Astrocyte (in vitro differentiated cells and primary cell): ENCODE measurements at places on chromosomes 16 and 17. TPM values are rescaled to one million over a fixed set of nuclear protein-coding genes. Genes with fewer than 3 reads are reported as not detected.
A peak's percentile ranks its signal among the peaks of the same experiment; 100 is the strongest.

Gene INTS2
- total RNA-seq = 9.3 and 9.9 TPM in 2 replicates

Gene ASPA
- not detected in 2 replicates for total RNA-seq

- no peak for DNase-seq
Measured at GRCh38 chr16:15919331-15919730, 30.1 kb upstream of the ABCC1 start.

Gene SLC35G6
- total RNA-seq = not detected in 2 replicates

Gene CA4
- not detected in 2 replicates for total RNA-seq

Gene C16orf90
- not detected in 2 replicates for total RNA-seq

Gene CCDC57
- total RNA-seq = 19.9 and 20.4 TPM in 2 replicates

GRCh38 chr17:57485566-57485865 lies 229.2 kb downstream of the MSI2 start:
- DNase-seq = peak; percentile 61

GRCh38 chr17:4785311-4786105 lies 656 bp downstream of the VMO1 start:
- DNase-seq = no peak

GRCh38 chr16:83847371-83848225 lies 39.8 kb downstream of the HSBP1 start:
- DNase-seq = no peak

DNA sequence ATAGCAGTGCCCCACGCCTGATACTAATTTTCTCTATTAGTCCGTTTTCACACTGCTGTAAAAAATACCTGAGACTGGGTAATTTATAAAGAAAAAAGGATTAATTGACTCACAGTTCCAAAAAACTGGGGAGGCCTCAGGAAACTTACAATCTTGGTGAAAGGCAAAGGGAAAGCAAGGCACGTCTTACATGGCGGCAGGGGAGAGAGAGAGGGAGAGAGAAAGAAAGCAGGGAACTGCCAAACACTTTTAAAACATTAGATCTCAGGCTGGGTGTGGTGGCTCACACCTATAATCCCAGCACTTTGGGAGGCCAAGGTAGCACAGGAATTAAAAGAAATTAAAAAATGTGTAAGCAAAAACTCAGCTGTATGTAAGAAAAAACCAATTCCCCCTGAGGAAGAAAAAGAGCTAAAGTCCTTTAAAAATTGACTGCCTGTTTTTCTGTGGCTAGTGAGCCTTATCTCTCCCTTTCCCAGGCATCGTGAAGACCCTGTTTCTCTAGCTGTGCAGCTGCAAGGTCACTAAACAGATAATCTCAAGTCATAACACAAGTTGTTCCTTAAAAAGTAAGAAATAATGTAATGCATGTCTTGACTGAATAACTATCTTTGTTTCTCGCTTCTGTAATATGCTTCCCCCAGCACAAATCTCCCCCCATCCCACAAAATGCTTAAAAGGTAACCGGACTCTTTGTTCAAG lies 14.0 kb downstream of the ZSCAN10 start:
- no peak for DNase-seq

DNA sequence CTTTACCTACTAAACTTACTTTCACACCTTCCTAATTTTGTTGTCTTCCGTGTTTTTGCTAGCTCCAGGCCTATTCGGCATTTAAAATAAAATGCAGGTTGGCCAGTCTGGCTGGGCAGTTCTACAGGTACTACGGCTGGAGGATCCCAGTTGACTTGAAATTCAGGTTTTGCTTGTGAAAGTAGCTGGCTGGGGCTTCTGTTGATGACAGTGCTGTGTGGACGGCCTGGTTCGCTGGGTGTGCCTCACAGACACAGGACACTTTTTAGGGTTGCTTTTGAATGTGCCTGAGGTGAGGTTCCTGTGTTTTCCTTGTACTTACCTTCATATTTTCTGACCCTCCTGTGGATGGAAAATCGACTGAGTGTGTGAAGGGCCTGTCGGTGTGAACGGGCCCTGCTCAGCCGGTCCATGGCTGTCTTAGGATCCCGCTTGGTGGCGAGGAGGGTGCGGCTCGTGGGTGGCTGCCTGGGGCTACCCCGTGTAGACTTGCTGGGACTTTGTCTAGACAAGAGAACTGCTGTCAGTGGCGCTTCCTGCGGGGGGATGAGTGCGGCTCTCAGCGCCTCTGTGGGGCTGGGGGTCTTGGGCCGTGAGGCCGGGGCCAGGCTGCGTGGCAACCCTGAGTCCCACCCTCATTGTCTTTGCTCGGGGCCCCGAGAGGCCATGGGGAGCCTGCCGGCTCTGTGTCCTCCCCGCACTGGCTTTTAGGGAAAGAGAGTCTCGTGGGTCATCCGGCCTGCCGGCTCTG lies 18.7 kb upstream of the ZNF750 start:
- no peak for DNase-seq

Gene RPL23
- 954 and 1,087 TPM in 2 replicates for total RNA-seq

- no peak for DNase-seq
Measured at GRCh38 chr16:67666032-67666551, 458 bp downstream of the ENKD1 start.

GRCh38 chr16:84763629-84764028 lies 56.2 kb upstream of the CRISPLD2 start:
- no peak for DNase-seq

GRCh38 chr17:32917081-32917480 lies 10.9 kb upstream of the TMEM98 start:
- no peak for DNase-seq

- DNase-seq = no peak
Measured at GRCh38 chr16:83746611-83747010, 61.2 kb upstream of the HSBP1 start.

- DNase-seq = no peak
Measured at GRCh38 chr16:86511317-86512161, 1.2 kb downstream of the FOXF1 start.

DNA sequence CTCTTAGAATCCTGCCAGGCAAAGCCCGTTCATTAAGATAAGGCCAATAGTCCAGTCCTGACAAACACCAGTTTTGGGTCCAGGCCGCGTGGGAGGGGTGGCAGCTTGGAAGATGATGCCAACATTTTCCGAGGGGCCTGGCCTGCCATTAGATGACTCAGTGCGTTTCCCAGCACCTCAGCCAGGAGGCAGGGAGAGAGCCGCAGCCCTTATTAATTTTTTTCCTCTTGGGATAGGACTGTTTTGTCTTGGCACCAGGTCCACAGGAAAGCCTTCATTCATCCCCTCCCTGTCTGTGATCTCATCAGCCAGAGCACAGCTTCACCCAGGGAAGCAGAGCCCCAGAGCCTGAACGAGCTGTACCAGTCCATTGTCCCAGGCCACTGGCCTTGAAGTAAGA lies 4.7 kb upstream of the NDEL1 start:
- peak; percentile 81 for DNase-seq

DNA sequence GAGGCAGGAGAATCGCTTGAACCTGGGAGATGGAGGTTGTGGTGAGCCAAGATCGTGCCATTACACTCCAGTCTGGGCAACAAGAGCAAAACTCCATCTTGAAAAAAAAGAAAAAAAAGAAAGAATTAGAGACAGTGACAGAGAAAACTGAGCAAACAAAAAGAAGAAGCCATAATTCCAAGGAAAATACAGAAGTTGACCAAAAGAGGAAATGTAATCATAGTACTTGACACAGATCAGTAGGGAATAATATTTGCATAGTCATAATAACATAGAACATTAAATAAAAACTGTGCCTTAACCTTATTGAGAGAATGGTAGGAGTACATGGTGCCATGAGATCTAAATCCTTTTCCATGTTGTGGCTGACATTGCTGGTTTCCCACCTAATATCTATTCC lies 14.7 kb upstream of the USP31 start:
- no peak for DNase-seq

DNA sequence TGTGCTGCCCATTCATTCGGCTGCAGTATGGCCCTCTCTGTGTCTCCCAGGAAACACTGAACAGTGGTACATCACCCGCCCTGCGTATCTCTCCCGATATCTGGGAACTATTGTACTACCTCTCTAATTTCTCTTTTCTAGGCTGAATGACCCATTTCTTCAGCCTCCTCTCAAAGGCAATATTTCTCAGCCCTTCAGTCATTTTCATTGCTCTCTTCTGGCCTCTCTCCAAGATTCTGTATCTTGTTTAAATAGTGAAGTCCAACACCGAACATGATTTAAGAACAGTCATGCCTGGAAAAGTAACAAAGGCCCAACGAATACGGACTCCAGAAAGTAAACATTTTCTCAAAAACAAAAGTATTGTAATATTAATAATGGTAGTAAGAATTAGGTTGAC lies 220.1 kb downstream of the ZFHX3 start:
- DNase-seq = no peak

GRCh38 chr16:72236866-72237265 lies 64.9 kb upstream of the PMFBP1 start:
- no peak for DNase-seq

Gene JPH3
- 8.6 and 9.3 TPM in 2 replicates for total RNA-seq

GRCh38 chr16:81821436-81822128 lies 42.5 kb downstream of the PLCG2 start:
- peak; percentile 6 for DNase-seq

- peak; percentile 71 for DNase-seq
Measured at GRCh38 chr16:83305092-83305491, 502.7 kb upstream of the HSBP1 start.

DNA sequence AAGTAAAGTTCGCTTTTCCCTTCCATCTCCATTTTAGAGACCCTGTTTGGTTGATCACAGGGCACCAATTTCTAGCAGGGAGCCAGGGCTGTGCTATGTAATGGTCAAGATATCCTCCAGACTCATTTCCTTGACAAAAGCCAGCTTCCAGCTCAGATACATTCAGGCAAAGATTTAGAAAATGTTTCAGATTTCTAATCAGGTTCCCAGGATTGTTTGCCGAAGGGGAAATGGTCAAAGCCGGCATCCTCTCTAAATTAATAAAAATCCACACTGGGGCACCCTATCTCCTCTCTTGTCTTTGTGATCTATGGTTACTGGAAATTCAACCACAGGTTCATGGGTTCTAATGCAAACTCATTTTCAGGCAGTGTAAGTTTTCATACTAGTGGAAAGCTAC lies 686.8 kb upstream of the KIF2B start:
- DNase-seq = no peak

DNA sequence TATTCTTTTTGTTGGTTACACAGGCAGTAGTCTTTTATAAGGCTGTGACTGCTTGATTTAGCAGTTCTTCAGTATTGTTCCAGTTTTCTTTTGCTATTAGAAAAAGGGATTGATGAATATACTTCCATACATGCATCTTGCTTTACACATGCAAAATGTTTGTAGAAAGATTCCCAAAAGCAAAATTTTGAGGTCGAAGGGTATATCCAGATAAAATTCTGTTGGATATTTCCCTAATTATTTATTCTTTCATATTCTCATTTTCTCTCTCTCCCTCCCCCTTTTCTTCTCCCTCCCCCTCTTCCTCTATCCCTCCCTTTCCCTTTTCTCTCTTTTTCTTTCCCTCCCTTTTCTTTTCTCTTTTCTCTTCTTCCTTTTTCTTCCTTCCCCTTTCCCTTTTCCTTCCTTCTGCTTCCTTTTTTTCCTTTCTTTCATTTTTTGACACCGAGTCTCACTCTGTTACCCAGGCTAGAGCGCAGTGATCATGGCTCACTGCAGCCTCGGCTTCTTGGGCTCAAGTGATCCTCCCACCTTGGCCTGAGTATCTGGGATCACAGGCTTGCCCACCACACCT lies 46.9 kb upstream of the ADCY7 start:
- no peak for DNase-seq
